Kidney (tissue), 22 donors: ENCODE measurements at places on chromosomes 6 and 20. TPM values are rescaled to one million over a fixed set of nuclear protein-coding genes. Genes with fewer than 3 reads are reported as not detected.

The SYNGAP1 gene
- 17.8 TPM for total RNA-seq

The MAP1LC3A gene
- 42.5 TPM for total RNA-seq

The CRISP2 gene
- total RNA-seq: not detected

GRCh38 chr6:102670735-102671134 lies 1277.2 kb downstream of the GRIK2 start:
- no peak for DNase-seq
- H3K4me3 ChIP-seq: no peak overlapping the region
- no peaks in the 10 kb centered on the region for H3K4me1 ChIP-seq
- no peaks in the 10 kb centered on the region for H3K27me3 ChIP-seq

DNA sequence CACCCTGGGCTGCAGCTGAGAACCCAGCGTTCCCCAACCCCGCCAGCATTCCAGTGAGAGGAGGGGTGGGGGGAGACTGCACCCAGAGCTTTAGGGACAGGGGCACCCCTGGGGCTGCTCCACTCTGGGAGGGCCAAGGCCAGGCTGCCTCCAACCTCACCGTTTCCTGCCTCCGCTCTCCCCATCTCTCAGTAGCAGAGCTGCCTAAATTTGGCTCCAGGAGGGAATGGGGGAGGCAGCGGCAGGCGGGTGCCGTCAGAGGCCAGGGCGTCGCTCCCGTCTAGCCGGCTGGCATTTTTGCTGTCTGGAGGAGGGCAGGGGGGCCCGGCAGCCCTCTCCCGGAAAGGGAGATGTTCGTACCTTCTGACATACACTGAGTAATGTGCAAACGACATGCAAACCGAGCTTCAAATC lies 46.6 kb downstream of the NOL4L start:
- no peak overlapping the region for H3K4me3 ChIP-seq
- H3K27ac ChIP-seq: no peak overlapping the region
- DNase-seq: no peak
- no peaks in the 10 kb centered on the region for H3K27me3 ChIP-seq

GRCh38 chr20:50462093-50462690 lies 48.0 kb upstream of the PTPN1 start:
- no peaks in the 10 kb centered on the region for H3K27me3 ChIP-seq
- no peak overlapping the region for H3K4me3 ChIP-seq
- DNase-seq: no peak

- no peak overlapping the region for H3K27ac ChIP-seq
- no peak overlapping the region for H3K4me3 ChIP-seq
- peaks cover 12% of the 10 kb centered on the region for H3K4me1 ChIP-seq
- peak; percentile 86 for DNase-seq
- no peaks in the 10 kb centered on the region for H3K27me3 ChIP-seq
- no peaks in the 10 kb centered on the region for H3K36me3 ChIP-seq
These were observed 170.2 kb downstream of the PREX1 start for GRCh38 chr20:48657426-48658197.

DNA sequence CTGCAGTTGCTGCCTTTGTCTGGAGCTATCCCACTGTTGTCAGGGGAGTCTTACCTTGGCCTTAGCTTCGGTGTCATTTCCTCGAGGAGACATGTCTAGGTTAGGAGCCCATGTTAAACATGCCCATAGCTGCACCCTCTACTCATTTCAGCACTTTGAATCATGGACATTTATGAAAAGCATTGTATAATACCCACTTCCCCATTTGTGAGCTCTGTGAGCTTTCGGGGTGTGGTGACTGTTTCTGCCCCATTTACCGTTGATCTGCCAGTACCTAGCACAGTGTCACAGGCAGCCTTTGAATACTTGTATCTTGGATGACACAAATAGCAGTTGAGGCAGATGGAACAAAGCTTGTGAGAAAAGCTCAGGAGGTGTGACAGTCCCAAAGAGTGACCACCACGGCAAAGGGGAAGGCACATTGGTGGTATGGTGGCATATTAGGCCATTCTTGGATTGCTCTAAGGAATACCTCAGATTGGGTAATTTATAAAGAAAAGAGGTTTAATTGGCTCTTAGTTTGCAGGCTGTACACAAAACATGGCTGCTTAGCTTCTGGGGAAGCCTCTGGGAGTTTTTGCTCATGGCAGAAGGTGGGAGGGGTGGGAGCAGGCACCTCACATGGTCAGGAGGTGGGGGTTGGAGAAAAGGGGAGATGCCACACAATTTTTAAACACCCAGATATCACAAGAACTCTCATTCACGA lies 42.0 kb downstream of the JARID2 start:
- no peak for DNase-seq
- no peaks in the 10 kb centered on the region for H3K36me3 ChIP-seq
- no peaks in the 10 kb centered on the region for H3K4me1 ChIP-seq
- H3K27ac ChIP-seq: no peak overlapping the region
- no peaks in the 10 kb centered on the region for H3K27me3 ChIP-seq

GRCh38 chr20:49989234-49990065 lies 6.7 kb downstream of the SNAI1 start:
- no peaks in the 10 kb centered on the region for H3K4me1 ChIP-seq
- DNase-seq: peak; percentile 61
- H3K4me3 ChIP-seq: no peak overlapping the region
- no peaks in the 10 kb centered on the region for H3K36me3 ChIP-seq
- H3K27me3 ChIP-seq: no peaks in the 10 kb centered on the region

- H3K4me3 ChIP-seq: no peak overlapping the region
- no peaks in the 10 kb centered on the region for H3K4me1 ChIP-seq
- no peaks in the 10 kb centered on the region for H3K27me3 ChIP-seq
These were observed 13.5 kb downstream of the EYA4 start for GRCh38 chr6:133254552-133255228.
